Stimulated activated CD4-positive, alpha-beta T cell treated with anti-CD3 and anti-CD28 coated beads, Interleukin-1b, Interleukin-23, amount 100 ng/mL, for 24 hours (primary cell): ENCODE measurements at places on chromosomes 5 and 9.

DNA sequence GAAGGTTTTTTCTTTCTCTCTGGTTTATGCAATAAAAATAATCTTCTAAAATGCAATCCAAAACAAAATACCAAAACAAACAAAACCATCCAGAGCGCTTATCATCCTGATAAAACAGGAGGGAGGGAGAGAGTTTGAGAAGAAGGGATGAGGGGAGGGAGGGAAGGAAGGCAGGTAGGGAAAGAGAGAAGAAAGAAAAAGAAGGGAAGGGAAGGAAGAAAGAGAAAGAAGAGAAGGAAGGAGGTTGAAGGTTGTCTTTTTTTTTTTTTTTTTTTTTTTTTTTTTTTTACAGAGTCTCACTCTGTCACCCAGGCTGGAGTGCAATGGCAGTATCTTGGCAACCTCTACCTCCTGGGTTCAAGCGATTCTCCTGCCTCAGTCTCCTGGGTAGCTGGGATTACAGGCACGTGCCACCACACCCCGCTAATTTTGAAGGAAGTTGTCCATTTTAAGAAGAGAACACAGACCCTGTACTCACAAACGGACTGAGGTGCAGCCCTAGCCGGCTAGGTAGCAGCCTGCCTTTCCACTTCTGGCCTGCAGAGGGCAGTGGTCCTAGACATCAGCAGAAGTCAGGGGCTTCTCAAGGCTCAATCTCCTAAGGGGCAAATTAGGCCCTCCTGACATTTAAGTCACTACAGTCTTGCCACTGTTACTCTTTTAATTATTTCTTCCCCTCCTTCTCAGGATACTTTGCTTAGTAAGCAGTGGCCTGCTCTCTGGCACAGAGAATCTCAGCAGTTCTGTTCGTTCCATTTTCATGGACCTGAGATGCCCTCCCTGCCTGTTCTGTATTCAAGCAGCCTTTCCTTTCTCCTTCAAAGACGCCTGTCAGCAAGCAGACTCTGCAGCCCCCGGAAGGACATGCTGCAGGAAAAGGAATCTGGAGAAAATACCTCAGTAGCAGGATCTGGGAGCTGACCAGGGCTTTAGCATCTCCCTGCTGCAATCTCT is 76.4 kb downstream of the EPB41L4B start:
- peak; percentile 27 for DNase-seq

DNA sequence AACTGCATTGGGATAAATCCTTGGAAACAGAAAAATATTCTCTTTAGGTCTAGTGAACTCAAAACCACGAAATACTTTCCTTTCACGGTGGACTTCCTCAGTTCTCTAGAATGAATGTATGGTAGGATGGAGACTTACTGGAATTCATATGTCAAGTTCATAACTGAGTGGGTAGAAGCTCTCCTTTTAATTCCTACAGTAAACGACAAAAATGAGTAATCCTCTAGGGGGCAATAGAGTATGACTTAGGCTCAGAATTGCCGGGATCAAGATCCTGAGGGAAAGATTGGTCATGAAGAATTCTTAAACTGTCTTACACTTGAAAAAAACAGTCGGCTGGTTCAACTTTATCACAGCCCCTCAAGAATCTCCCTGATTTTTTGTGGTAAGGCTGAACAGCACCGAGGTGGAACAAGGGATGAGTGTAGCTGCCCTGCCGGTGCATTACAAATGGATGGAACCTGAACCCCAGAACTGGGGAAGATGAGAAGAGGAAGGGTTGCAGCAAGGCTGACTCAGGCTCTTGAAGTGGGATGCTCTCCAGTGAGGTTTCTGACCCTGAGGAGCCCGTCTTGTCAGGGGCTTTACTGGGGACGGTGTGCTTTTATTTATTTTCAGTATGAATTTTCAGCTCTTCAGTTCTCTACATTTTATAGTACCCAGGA is 14.0 kb upstream of the LOX start:
- DNase-seq = no peak

DNA sequence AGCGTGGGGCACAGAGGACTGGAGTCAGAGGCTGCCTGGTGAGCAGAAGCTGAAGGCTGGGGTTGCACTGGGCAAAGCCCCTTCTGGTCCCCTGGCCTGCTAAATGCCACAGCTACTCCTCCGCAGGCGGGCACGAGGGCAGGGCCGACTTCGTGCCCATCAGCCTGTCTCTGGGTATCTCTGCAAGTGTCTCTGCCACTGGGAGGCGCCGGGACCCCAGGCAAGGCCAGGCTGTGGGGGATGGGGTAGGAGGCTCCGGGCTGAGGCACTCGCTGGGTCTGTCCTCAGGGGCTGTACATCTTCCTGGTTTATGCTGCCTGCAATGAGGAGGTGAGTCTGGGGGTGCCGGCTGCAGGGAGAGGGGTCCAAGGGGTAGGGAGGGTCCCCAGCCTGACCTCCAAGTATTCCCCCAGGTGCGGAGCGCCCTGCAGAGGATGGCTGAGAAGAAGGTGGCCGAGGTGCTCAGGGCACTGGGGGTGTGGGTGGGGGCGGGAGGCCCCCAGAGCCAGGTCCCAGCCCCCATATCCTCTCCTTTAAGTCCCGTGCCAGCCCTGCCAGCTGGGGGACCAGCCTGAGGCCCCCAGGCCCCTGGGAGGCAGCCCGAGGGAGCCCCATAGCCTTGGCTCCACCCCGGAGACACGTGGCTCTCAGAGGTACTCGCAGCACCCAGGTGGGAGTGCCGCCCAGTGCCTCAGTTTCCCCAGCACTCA is 25.1 kb downstream of the ADGRD2 start:
- DNase-seq = no peak

DNA sequence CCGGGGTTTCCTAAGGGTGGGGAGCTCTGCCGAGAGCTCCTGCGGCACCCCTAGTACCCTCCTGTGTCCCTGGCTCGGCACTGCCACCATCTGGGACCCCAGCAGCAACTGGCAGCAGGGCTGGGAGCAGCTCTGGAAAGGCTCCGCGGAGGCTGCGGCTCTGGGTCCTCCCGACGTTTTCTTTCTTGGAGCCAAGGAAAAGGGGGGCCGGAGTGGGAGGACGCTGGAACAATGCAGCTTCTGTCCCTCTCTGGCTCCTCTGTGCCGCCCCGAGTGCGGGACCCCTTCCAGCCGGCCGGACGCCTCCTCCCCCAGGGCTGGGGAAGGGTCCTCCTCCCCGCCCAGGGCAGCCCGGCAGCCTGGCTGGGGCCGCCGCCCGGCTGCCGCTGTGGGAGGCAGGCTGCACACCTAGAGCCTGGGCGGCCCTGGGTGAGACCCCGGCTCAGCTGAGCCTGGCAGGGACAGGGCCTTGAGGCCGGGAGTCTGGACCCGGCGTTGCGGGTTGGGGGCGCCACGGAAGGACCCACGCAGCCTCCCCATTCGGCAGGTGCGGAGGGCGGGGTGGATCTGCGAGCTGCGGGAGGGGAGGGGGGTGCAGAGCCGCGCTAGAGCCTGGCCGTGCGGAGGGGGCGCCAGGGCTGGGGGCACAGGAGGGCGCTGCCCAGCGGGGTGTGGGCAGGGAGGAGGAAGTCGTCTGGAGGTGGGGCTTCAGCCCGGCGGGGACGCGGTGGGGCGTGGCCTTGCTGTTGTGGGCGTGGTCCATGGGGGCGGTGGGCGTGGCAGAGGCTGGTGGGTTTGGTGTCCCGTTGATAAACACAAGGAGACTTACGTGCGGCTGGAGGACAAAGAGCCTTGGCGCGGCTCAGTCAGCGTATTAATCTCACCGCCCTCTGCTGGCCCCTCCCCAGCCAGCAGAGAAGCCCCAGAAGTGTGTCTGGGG is 15.1 kb downstream of the GPSM1 start:
- DNase-seq = no peak

DNA sequence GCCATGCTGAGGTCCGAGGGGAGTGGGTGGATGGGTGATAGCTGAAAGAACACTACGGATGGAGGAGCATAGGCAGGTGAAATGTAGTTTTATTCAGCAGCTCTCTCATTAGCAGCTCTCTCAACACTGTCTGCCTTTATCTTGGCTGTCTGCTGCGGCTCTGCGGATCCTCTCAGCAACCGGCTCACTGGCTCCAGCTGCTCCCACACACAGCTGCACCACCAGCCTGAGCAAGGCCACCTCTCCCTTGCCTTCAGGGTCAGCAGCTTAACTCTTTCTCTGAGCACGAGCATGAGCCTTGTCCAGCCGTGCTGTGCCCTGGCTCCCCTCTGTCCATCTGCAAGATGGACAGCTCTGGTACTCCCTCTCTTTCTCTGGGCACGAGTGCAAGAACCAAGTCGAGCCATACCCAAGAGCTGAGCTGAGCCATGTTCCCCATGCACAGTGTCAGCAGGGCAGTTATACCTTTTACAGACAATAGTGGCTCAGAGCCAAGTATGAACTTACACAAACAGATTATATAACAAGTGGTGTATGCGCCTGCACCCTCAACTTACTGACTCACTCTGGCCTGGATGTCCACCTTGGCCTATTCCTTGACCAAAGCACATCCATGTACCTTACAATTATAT is 108.5 kb downstream of the MACIR start:
- DNase-seq = no peak

- DNase-seq = no peak
These were observed 11.1 kb downstream of the LHX6 start for GRCh38 chr9:122217640-122218039.

GRCh38 chr9:129285382-129285781 is 107.3 kb upstream of the IER5L start:
- no peak for DNase-seq

DNA sequence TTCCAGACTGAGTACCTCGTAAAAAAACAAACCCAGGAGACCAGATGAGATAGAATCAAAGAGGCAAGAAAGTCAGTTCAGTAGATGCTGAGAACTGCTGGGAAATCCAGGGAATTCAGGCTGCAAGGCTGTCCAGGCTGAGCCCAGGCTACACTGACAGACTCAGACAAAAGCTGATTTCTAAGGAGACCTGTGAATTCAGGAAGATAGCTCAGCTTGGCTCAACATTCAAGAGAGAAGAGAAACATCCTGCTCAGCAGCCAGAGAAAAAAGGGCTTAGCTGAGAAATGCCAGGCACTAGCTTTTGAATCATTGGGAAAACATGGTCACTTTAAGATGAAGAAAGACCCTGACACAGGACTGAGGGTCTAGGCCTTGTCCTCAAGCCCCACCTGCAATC is 118.2 kb upstream of the SLC44A1 start:
- no peak for DNase-seq

- no peak for DNase-seq
These were observed 15.5 kb upstream of the DPM2 start for GRCh38 chr9:127953154-127953553.

- DNase-seq = no peak
These were observed 22.0 kb upstream of the ADRA1B start for GRCh38 chr5:159894149-159894720.

GRCh38 chr5:59922220-59922619 is 28.7 kb upstream of the PDE4D start:
- DNase-seq = no peak
